ENCODE measurements at places on chromosomes 4 and X. TPM values are rescaled to one million over a fixed set of nuclear protein-coding genes. Genes with fewer than 3 reads are reported as not detected.

GRCh38 chr4:1086011-1086410 is 27.4 kb downstream of the RNF212 start:
- DNase-seq, result no peak

- no peak for DNase-seq
These were observed 54.5 kb upstream of the GRIA2 start for GRCh38 chr4:157165935-157166610.

GRCh38 chrX:153941336-153942252 is 2.8 kb downstream of the RENBP start:
- no peak for DNase-seq

GRCh38 chr4:35760807-35761206 is 483.5 kb downstream of the ARAP2 start:
- DNase-seq, result no peak

DNA sequence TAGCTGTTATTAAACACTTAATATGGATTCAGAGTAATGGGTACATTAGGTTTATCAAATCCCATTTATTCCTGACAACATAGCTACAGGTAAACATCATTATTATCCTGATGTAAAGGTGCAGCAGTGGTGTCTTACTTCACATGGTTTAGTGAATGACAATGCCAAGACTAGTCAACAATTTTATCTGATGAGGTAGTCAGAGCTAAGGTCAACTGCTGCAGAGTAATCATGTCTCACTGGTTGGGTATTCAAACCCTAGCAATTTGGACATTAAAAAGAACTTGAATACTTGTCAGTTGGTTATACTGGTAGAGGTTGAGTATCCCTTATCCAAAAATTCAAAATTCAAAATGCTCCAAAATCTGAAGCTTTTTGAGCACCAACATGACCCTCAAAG is 117.6 kb downstream of the MAB21L2 start:
- no peak for DNase-seq

DNA sequence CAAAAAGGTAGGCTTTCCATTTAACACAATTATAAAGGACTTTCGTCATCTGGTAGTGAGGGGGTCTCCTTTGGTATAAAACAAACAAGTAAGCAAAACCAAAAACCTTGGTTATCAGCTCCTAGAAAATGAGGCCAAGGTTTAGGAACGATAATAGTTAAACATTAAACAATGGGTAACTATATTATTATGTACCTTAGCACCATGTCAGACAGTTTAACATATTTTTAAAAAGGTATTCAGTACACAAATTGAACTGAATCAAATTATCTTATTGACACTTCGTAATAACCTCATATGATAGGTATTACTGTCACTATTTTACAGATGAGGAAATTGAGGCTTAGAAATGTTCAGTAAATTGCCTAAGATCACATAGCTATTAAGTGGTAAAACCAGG is 32.1 kb upstream of the RAB9B start:
- no peak for DNase-seq

DNA sequence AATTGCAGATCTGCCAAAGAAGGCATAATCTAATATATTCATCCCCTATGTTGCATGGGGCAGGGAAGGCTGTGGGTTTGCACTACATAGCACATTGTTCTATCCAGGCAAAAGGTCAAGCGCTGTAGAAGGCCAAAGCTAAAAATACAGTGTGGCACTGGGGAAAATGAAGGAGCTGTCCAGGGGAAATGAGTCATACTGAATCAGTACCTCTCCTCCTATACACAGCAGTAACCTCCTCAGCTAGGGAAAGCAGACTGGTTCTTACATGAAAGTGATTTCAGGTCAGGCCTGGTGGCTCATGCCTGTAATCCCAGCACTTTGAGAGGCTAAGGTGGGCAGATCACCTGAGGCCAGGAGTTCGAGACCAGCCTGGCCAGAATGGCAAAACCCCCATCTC is 31.0 kb upstream of the SLC25A4 start:
- no peak for DNase-seq

GRCh38 chrX:150080497-150080896 is 142.2 kb upstream of the EOLA2 start:
- peak; percentile 51 for DNase-seq

DNA sequence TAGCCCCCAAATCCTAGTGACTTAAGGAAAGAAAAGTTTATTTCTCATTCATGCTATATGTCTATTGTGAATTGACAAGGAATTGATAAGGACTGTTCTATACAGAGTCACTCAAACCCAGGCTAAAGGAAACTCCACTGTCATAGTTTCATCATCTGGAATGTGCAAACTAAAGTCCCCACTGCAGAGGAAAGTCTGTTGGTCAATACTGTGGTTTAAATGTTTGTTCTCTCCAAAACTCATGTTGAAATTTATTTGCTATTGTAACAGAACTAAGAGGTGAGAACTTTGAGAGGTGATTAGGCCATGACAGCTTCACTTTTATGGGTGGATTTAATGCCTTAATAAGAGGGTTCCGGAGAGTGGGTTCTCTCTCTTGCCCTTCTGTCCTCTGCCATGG is 149.6 kb downstream of the COX18 start:
- no peak for DNase-seq

GRCh38 chrX:68822641-68823410 is 6.0 kb upstream of the EFNB1 start:
- peak; percentile 80 for DNase-seq

- no peak for DNase-seq
These were observed 339.0 kb upstream of the BOD1L1 start for GRCh38 chr4:13966231-13967195.

DNA sequence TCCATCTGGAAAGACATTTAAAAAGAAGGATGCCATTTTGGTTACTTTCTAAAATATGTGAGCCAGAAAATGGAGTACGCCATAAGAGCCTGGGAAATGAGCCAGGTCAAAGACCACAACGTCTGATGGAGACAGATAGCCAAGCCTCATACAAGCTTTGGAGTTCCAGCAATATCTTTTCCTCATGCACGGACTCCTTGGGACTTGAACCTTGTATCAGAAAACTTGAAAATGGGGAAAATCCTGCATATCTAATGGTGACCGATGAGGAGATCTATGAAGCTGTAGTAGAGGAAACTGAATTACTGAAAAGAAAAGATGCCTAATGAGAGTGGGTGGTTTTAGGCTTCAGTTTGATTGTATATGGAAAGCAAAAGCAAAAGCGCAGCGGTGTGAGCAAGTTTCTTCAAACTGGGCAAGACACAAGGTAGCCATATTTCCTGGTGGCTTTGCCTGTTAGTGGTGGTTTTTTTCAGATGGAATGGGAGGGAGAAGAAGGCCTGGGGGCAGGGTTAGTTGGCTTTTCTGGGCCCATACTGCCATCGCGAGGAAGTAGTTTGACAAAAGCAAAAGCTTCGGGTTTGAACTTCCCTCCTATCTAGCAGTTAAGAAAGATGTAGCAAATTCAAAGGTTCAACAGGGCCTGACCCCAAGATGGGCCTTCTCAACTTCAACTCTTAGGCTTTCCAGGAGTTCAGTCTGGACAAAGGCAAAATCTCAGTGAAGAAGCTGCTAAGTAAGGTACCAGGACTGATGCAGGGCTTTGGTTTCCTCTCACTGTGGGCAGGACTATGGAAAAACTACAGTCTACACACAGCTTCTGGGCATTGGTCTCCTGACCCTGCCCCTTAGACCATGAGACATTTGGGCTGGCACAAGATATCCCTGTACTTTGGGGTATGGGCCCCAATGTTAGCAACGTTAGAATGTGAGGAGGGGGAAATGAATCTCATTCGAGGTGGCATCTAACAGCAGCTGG is 210.0 kb upstream of the STK26 start:
- no peak for DNase-seq

GRCh38 chr4:176726803-176727202 is 65.9 kb downstream of the VEGFC start:
- DNase-seq, result no peak

GAB1 gene
- 40.0 TPM for total RNA-seq

ZNF718 gene
- 5.8 TPM for total RNA-seq

ZBTB33 gene
- 14.3 TPM for total RNA-seq

MAOA gene
- 0.32 TPM for total RNA-seq

CABS1 gene
- not detected for total RNA-seq

UGT2B15 gene
- total RNA-seq, result not detected

FAT4 gene
- total RNA-seq, result 114 TPM
